ENCODE measurements at places on chromosomes 6 and 20. TPM values are rescaled to one million over a fixed set of nuclear protein-coding genes. Genes with fewer than 3 reads are reported as not detected.

The SMOC2 gene
- total RNA-seq, result 31.4 TPM

The C20orf202 gene
- not detected for total RNA-seq

The MRPL2 gene
- 15.2 TPM for total RNA-seq

The PDYN gene
- not detected for total RNA-seq

The PTK6 gene
- 3.0 TPM for total RNA-seq

The PRPH2 gene
- 4.3 TPM for total RNA-seq

The BPIFB1 gene
- not detected for total RNA-seq

The C2 gene
- total RNA-seq, result 1.3 TPM

The HMGCLL1 gene
- 2.3 TPM for total RNA-seq

The MOXD1 gene
- 3.9 TPM for total RNA-seq

The PTCHD4 gene
- total RNA-seq, result 0.26 TPM

The RIPK1 gene
- 14.2 TPM for total RNA-seq

The CNBD2 gene
- 23.4 TPM for total RNA-seq

The SYNDIG1 gene
- not detected for total RNA-seq

The CCDC170 gene
- 2.1 TPM for total RNA-seq

The CST4 gene
- total RNA-seq, result not detected

The NINL gene
- 34.9 TPM for total RNA-seq

The HM13 gene
- 73.2 TPM for total RNA-seq

The MUC21 gene
- total RNA-seq, result not detected

The BPI gene
- not detected for total RNA-seq

The NRSN2 gene
- total RNA-seq, result 13.8 TPM

The EYS gene
- 0.26 TPM for total RNA-seq

The CLDN20 gene
- not detected for total RNA-seq

The FABP7 gene
- not detected for total RNA-seq

The KCNK16 gene
- total RNA-seq, result 2.9 TPM

The PTCRA gene
- total RNA-seq, result not detected

The OPN5 gene
- not detected for total RNA-seq

The FUT9 gene
- total RNA-seq, result 9.2 TPM

The SERINC1 gene
- total RNA-seq, result 84.3 TPM

The DLK2 gene
- total RNA-seq, result not detected

The PRND gene
- not detected for total RNA-seq

The C4A gene
- 60.3 TPM for total RNA-seq

The KHDC1L gene
- not detected for total RNA-seq

The RIMS4 gene
- not detected for total RNA-seq

The IL17F gene
- not detected for total RNA-seq

The WFDC10A gene
- total RNA-seq, result not detected

The RIOK1 gene
- total RNA-seq, result 19.2 TPM

The SYNE1 gene
- 109 TPM for total RNA-seq

The ENPP5 gene
- 5.6 TPM for total RNA-seq

The MEI4 gene
- 3.3 TPM for total RNA-seq

The C20orf96 gene
- 0.33 TPM for total RNA-seq

The FAM83C gene
- total RNA-seq, result not detected

The CYP24A1 gene
- total RNA-seq, result not detected

The MTFR2 gene
- not detected for total RNA-seq

The TXNDC5 gene
- 104 TPM for total RNA-seq

The DNAH8 gene
- total RNA-seq, result not detected

The PAQR8 gene
- 4.9 TPM for total RNA-seq

The GLP1R gene
- 5.7 TPM for total RNA-seq

The LBP gene
- total RNA-seq, result not detected

The ADGRF1 gene
- not detected for total RNA-seq

The LY6G6F gene
- total RNA-seq, result not detected

The SUMO4 gene
- not detected for total RNA-seq

The ME1 gene
- total RNA-seq, result 7.9 TPM

The SASH1 gene
- total RNA-seq, result 49.8 TPM
